ENCODE measurements at places on chromosomes 2 and 18.

GRCh38 chr2:205701509-205701908 is 19.2 kb downstream of the NRP2 start:
- DNase-seq: no peak

GRCh38 chr2:55948176-55948923 is 24.8 kb upstream of the EFEMP1 start:
- no peak for DNase-seq

GRCh38 chr18:8756571-8756970 is 51.2 kb downstream of the MTCL1 start:
- no peak for DNase-seq

GRCh38 chr2:142131010-142131669 is at the start of gene LRP1B:
Gene LRP1B (minus strand): TSS chr2:142131016. CDS start chr2:142130729, 287 bp downstream.
- DNase-seq: no peak

GRCh38 chr2:42895791-42896135 is 103.4 kb upstream of the HAAO start:
- no peak for DNase-seq

DNA sequence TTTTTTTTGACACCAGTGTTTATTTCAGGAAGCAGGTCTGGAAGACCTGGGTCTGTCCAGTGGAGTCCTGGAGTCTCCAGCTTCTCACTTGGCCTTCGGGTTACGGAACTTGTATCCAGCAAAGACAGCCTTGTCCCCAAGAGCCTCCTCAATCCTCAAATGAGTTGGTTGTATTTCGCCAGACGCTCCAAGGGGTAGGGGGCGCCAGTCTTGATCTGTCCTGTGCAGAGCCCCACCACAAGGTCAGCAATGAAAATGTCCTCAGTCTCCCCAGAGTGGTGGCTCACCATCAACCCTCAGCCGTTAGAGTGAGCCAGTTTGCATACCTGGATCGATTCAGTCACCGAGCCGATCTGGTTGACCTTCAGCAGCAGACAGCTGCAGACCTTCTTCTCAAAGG is 21.9 kb downstream of the ASXL2 start:
- no peak for DNase-seq

Measured in T-cell (primary cell).